A673 (cell line): ENCODE measurements at places on chromosomes 1 and 21. TPM values are rescaled to one million over a fixed set of nuclear protein-coding genes. Genes with fewer than 3 reads are reported as not detected.

Gene OR2M3
- total RNA-seq: 0.15 and 0.19 TPM in 2 replicates

Gene CACNA1S
- not detected in 2 replicates for total RNA-seq

Gene WNT4
- not detected in 2 replicates for total RNA-seq

Gene SLC1A7
- total RNA-seq: not detected in 2 replicates

Gene MPZ
- total RNA-seq: 2.6 and 2.8 TPM in 2 replicates

Gene KRTAP19-5
- total RNA-seq: not detected in 2 replicates

Gene KCNT2
- total RNA-seq: 1.2 and 1.6 TPM in 2 replicates
